ENCODE measurements at places on chromosomes 13 and 19.

DNA sequence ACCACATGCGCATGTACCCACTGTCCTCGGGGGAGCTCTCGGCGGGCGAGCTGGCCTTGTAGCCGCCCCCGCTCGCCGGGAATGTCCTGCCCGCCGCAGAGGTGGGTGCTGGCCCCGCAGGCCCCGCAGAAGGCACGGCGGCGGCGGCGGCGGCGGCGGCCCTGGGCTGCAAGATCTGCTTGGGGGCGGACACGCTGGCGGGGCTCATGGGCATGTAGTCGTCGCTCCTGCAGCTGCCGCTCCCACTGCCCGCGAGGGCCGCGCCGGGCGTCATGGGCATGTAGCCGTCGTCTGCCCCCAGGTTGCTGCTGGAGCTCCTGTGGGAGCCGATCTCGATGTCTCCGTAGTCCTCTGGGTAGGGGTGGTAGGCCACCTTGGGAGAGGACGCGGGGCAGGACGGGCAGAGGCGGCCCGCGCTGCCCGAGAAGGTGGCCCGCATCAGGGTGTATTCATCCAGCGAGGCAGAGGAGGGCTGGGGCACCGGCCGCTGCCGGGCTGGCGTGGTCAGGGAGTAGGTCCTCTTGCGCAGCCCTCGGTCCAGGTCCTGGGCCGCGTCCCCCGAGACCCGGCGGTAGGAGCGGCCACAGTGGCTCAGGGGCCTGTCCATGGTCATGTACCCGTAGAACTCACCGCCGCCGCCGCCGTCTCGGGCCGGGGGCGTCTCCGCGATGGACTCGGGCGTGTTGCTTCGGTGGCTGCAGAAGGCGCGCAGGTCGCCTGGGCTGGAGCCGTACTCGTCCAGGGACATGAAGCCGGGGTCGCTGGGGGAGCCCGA, 2.4 kb downstream of the IRS2 start:
- no peak for DNase-seq

- no peak for DNase-seq
Measured at GRCh38 chr19:17772172-17772571, 20.9 kb downstream of the FCHO1 start.

DNA sequence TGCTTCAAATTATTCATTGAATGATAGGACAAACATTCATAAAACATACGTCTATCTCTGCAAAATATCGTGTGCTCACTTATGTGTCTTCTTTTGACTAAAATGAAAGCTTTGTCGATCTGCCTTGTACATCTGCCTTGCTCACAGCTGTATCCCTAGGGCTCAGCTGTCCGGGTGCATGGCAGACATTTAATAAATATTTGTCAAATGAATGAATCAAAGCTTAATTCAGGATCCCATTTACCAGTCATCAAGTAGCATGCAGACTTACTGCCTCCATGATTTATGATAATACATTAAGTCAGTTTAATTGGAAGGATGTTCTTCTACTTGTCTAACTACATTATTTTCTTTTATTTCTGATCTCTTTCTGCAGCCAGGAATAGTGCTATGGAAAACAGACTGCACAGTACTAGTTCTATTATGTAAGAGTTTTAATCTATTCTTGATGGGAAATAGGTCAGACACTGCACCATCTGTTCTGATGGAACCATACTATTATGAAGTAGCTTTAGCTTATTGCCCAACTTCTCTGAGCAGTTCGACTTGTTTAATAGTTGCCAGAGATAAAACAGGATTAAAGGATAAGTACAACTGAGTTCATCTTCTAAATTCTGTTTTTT, 13.2 kb downstream of the SLC46A3 start:
- peak; percentile 32 for DNase-seq

GRCh38 chr13:104694397-104694796, 1628.2 kb upstream of the SLC10A2 start:
- no peak for DNase-seq

GRCh38 chr13:54845351-54845965, 1816.8 kb downstream of the OLFM4 start:
- no peak for DNase-seq

DNA sequence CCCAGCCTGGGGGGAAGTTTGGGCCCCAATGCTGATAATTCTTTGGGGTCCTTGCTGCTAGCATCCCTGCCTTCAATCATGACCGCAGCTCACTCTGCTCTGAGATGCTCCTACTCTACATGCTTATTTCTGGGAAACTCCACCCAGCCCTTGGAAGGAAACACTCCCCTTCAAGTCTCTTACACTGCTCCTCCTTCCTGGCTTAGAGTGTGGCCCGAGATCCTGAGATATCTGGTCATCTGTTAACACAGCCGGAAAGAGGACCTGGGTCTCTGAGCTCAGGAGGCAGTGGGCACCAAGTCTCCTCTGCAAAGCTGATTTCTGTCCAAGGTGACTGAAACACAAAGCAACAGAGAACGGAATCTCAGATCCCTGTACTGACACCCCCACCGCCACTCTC, 33.0 kb downstream of the CYP4F2 start:
- no peak for DNase-seq

DNA sequence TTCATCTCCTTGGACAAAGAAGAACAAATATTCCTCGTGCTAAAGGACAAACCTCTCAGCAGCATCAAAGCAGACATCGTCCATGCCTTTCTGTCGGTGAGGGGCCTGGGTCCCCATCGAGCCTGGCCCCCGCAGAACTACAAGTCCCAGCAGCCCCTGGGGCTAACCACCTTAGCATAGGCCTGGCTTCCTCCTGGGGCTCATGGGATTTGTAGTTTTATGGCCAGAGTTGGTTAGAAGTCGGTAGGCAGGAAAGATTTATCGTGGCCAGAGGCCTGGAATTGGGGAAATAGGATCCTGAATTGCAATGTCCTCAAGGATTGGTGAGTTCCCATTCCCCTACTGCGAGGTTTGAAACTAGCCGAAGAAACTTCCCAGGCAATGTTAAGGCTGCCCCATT, 19.6 kb downstream of the TMEM150B start:
- DNase-seq: no peak

DNA sequence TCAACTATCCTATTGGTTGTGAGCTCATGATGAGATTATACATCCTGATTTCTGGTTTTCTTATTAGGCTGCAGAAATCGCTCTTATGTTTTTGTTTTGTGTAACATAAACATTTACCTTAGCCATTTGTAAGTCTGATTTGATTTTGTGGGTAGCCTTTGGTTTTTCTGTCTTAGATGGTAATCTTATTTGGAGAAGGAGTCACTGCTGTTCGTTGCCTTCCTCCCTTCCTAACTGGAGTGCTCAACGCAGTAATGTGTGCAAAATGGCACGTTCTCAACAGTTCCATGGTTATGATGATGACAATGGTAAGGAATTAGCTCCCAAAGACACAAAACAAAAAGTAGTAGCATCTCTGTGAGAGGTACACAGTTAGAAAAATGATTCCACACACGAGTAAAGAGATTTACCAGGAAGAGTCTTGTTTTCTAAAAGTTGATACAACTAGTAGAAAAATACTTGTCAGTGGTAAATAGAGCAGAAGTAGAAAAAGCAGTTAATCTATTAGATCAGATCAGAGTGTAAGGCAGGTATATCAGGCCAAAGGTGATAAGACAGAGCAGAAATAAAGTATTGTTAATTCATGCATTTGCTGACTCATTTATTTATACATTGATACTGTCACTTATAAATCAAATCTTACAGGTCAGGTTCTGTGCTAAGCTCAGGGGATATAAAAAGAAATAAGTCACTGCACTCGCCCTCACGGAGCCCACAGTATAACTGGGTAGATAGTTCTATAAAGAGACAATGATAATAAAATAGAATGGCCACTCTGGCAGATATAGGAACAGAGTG, 270.0 kb downstream of the NALCN start:
- no peak for DNase-seq

DNA sequence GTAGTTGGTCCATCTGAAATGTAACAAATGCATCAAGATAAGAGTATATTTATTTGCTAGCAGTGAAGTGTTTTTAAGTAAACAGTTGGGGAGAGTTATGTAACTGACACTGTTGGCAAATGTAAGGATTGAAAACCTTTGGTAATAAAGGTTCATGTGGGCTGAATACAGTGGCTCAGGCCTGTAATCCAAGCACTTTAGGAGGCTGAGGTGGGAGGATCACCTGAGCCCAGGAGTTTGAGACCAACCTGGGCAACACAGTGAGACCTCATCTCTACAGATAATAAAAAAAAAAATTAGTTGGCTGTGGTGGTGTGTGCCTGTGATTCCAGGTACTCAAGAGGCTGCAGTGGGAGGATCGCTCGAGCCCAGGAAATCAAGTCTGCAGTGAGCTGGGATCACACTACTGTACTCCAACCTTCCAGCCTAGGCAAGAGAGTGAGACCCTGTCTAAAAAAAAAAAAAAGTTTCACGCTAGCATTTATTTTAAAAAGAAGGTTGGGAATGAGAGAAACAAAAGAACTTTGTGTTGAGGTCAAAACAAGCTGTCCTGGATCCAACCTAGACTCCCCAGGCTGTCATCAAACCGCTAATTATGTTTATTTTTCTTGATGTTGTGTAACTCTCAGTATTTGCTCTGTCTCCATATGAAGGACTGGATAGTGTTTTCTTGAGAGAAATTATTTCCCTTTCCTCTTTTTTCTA, 20.7 kb downstream of the SETDB2 start:
- no peak for DNase-seq

- DNase-seq: peak; percentile 31
Measured at GRCh38 chr13:101552786-101553185, 100.3 kb downstream of the ITGBL1 start.

GRCh38 chr13:98397221-98397620, 179.7 kb downstream of the STK24 start:
- DNase-seq: no peak

DNA sequence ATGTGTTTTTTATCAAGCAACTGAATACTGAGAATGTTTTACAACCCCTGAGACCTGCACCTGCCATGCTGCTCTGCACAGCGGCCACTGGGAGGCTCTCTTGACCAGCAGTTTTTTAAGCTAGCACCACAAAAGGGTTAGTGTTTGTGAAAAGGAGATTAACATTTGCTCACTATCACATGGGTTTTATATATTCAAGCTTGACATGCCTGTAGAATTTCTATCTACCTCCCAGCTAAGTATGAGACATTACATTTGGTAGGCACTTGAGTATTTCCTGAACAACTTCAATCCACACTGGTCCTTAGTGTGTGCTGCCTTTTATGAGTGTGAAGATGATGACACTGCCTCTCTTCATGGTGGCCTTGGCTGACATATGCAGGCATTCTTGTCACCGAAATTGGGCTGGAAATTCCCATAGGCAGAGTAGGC, 1238.9 kb downstream of the UQCRFS1 start:
- no peak for DNase-seq

DNA sequence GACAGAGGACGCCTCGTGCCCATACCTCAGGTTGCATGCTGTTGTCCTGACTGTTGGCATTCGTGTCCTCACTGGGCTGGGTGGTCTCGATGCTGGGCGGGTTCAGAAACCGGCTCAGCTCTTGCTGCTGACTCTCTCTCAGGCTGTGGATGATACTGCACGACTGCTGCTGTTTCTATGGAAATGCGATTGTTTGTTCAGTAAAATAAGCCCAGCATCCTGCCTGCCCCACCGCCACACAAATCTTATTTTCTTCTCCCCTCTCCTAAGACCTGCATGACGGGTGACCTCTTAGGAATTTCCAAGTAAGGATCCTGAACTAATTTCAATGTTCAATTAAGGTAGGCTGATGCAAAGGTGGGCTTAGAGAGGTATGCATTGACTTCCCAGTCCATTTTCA, 356.5 kb downstream of the NALCN start:
- no peak for DNase-seq

GRCh38 chr19:2683430-2684003, 19.0 kb downstream of the GNG7 start:
- no peak for DNase-seq

DNA sequence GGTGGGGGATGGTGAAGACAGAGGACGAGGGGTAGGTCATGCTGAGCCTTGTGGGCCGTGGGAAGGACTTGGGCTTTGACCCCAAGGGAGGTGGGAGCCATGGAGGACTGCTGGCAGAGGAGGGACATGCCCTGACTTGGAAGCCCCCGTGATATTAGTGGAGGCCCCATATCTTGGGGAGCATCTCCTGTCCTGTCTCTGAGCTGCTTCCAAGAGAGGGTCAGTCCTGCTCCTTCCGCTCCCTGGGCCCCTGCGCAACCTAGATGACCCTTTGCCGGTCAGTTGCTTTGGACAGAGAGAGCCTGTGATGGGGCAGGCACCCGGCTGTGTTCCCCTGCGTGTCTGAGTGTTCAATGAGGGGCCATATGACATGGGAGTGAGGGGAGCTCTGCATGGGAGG, 5.2 kb downstream of the TLE6 start:
- DNase-seq: no peak

GRCh38 chr13:96781141-96781540, 213.1 kb downstream of the OXGR1 start:
- DNase-seq: no peak

DNA sequence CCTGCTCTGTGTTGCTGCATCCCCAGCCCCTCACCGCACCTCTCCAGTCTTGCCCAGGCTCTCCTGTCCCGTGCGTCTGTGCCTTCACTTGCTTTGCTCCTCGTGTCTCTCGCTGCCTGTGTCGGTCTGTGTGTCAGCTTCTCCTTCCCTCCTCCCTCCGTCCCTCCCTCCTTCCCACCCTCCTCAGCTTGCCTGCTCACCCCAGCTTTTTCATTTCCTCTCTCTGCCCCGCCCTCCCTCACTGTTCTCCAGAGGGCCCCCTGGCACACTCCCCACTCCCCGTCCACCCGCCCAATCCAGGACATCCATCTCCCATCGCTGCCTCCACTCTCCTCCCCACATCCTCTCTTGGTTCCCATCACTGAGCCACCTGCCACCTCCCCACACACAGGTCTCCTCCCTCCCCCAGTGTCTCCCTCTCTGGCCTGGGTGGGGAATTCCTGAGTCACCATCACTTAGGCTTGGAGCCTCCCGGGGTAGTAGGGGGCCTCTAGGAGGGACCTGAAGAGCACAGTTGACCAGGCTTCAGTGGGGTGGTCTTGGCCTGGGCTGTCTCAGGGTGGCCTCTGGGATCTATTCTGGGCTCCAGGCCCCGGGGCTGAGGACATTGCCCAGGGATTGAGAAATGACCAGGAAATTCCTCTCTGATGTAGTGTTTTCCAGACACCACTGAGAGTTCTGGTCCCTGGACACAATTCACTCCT, at the start of gene PTGIR:
Gene PTGIR (minus strand): TSS at position 132 of the 704 bp plus-strand sequence. CDS start 864 bp downstream, outside the sequence.
- DNase-seq: no peak

DNA sequence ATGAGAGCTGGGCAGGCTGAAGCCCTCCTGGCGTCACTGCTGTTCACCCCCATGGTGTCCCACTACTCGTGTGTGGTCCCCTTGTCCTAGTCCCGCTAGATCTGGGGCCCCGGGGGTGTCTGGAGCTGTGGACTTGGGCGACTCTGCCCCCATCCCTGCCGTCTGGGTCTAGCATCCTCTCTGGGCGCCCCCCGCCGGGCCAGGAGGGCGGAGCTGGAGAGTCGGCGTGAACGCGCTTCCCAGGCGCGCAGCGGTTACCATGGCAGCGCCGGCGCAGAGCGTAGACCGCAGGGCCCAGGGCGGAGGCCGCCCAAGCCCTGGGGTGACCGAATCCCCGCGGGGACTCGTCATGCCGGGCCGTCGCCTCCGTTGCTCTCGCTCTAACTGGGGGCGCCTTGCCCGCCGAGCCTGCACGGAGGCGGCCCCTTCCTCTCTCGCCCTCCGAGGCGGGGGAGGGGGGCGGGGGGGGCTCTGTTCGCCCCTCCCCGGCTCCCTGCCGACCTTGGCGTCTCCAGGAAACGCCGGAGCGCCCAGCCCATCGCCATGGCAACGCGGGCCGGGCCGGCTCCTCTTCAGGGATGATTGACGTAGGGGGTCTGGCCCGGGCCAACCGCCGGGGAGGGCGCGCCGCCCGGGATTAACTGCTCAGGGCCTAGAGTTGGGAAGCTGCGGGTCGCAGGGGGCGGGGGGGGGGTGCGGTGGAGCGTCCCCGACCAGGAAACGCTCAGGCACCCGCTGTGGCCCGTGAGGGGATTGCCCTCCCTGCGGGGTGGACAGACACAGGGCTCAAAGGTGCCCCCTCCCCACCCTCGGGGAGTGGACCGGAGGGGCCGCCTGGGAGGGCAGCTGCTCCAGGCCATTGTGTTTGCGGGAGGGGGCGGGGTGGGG, 8.9 kb downstream of the ISYNA1 start:
- peak; percentile 69 for DNase-seq

All from fibroblast of the conjunctiva (primary cell).